ENCODE measurements at places on chromosomes 4 and X.

DNA sequence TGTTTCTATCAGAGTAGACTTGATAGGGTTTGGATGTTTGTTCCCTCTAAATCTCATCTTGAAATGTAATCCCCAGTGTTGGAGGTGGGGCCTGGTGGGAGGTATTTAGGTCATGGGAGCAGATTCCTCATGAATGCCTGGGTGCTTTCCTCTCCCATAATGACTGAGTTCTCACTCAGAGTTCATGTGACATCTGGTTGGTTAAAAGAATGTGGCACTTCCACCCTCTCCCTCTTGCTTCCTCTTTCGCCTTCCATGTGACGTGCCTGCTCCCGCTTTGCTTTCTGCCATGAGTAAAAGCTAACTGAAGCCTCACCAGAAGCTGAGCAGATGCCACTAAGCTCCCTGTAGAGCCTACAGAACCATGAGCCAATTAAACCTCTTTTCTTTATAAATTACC is 47.3 kb upstream of the SRPX start:
- DNase-seq: no peak

GRCh38 chr4:138647433-138647832 is 368.1 kb upstream of the NOCT start:
- DNase-seq: no peak

DNA sequence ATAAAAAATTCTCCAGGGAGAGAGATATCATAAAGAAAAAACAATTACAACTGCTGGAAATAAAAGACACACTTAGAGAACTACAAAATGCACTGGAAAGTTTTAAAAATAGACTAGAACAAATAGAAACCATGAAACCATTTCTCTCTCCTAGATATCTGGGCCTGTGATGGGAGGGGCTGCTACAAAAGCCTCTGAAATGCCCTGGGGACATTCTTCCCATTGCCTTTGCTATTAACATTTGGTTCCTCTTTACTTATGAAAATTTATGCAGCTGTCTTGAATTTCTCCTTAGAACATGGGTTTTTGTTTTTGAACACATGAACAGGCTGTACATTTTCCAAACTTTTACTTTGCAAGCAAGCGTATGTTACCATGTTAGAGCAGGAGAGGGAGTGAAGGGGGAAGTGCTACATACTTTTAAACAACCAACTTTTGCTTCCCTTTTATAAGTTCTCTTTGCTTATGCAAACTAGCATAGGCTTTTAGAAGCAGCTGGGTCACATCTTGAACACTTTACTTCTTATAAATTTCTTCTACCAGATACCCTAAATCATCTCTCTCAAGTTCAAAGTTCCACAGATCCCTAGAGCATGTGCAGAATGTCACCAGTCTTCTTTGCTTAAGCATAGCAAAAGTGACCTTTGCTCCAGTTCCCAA is 47.9 kb upstream of the PACRGL start:
- DNase-seq: no peak

- peak; percentile 90 for DNase-seq
These were observed 193.2 kb downstream of the RASL11B start for GRCh38 chr4:53055274-53055673.
